ENCODE measurements at places on chromosomes 7 and 10. TPM values are rescaled to one million over a fixed set of nuclear protein-coding genes. Genes with fewer than 3 reads are reported as not detected.

The HMX3 gene
- total RNA-seq: not detected

The SPDYE1 gene
- total RNA-seq: not detected

The IGFBP3 gene
- total RNA-seq: 1.6 TPM

The KAZALD1 gene
- total RNA-seq: 11.8 TPM

The TCAF1 gene
- total RNA-seq: 35.7 TPM

The C10orf90 gene
- total RNA-seq: 0.15 TPM

The ITIH5 gene
- 0.67 TPM for total RNA-seq

Data from bronchus fibroblast of lung (primary cell).